Effector memory CD4-positive, alpha-beta T cell (primary cell): ENCODE measurements at places on chromosomes 3 and 15.

- H3K4me3 ChIP-seq = no peak overlapping the region
- no peaks in the 10 kb centered on the region for H3K4me1 ChIP-seq
- H3K27me3 ChIP-seq = no peaks in the 10 kb centered on the region
- H3K36me3 ChIP-seq = no peaks in the 10 kb centered on the region
- no peak overlapping the region for H3K27ac ChIP-seq
Observed at GRCh38 chr15:66600240-66600627, 34.4 kb upstream of the LCTL start.

DNA sequence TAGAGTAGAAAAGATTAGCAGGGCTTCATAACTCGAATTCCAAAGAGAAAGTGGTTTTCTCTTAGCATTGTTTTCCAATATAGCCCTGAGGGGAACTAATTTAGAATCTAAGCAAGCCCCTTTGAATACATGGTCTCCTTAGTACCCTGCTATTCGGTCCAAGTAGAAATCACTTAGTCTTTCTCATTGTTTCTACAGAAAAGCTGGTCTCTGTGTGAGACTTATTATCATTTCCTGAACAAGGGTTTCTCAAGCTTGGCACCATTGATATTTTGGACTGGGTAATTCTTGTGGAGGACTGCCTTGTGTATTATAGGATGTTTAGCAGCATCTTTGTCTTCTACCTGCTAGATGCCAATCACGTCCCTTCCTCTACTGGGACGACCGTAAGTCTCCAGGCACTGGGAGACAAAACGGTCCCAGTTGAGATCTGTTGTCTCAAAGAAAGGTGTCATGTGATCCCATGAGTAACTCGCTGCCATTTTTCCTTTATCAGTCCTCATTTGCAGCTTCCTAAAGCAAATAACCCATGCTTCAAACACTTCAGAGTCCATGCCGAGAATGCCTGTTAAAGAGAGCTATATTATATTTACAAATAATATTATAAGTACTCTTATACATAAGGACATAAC lies 230.7 kb upstream of the SLCO3A1 start:
- H3K4me1 ChIP-seq = no peaks in the 10 kb centered on the region
- H3K27me3 ChIP-seq = no peaks in the 10 kb centered on the region
- no peak overlapping the region for H3K4me3 ChIP-seq

DNA sequence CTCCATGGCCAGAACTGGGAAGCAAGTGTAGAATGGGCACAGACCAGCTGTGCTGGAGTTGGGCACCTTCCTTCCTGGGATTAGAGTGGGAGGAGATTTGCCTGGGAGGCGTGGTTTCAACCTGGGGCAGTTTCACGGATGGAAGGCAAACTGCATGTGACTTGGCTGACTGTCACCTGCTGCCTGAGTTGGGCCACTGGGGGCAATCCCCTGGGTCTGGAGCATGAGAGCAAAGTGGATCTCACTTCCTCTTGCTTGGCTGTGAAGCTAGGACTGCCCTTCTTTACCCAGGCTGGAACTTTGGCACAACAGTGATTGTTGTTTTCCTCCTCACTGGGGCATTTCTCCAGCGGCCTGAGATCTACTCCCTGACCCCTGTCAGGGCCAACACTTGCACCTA lies 1247.0 kb upstream of the EPHA6 start:
- DNase-seq = no peak
- H3K4me3 ChIP-seq = no peak overlapping the region
- no peaks in the 10 kb centered on the region for H3K27me3 ChIP-seq
- H3K27ac ChIP-seq = no peak overlapping the region

GRCh38 chr3:149393345-149394160 lies 16.1 kb upstream of the TM4SF1 start:
- no peak overlapping the region for H3K27ac ChIP-seq
- DNase-seq = no peak
- H3K36me3 ChIP-seq = no peaks in the 10 kb centered on the region
- H3K4me3 ChIP-seq = no peak overlapping the region
- no peaks in the 10 kb centered on the region for H3K27me3 ChIP-seq
- H3K4me1 ChIP-seq = no peaks in the 10 kb centered on the region

DNA sequence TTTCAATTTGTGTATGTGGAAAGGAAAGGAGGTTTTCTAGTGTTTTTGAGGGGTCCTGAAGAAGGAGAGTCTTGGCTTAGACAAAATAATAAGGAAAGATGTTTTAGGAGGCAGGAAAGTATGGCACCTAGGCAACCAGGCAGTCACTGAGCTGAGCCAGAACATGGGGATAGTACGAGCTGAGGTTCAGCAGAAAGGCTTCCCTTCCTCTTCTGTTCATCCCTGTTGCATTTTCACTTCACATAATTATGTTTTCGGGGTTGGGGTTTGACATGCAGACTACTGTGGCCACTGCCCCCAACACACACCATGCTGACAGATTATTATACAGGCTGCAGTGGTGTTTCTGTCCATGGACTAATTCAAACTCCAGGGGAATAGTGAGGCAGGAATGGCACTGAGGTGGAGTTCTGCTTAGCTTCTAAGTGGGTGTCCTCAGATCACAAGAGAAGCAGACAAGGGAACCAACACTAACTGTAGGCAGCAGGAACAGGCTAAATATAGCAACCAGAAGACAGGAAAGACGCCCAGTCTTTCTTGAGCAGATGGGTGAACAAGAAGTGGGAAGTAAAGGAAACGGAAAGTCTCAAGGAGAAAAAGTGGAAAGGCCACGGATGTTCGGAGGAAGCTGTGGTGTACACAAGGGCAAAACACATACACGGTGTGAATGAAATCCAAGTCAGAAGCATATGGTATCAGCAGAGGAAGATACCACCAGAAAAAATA lies 305.8 kb downstream of the PLCL2 start:
- DNase-seq = no peak
- H3K27ac ChIP-seq = no peak overlapping the region
- H3K4me1 ChIP-seq = no peaks in the 10 kb centered on the region
- H3K27me3 ChIP-seq = no peaks in the 10 kb centered on the region

DNA sequence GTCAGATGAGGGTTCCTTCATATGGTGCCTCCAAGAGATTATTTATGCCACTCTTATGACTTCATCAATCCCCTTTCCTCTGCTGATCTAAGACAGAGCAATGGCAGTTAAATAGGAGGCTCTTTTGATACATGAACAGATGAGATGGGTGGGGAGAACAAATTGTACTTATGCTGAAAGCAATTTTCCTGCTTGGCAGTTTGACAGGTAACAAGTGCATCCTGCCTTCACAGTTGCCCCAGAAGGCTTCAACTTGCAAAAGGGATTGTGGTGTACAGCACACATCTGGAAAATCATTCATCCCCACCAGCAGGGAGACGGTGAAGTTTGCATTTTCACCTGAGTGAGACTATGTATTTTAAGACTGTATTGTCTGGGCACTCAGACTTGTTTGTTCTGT lies 27.3 kb downstream of the ENTPD3 start:
- no peaks in the 10 kb centered on the region for H3K36me3 ChIP-seq
- no peak overlapping the region for H3K27ac ChIP-seq
- no peak for DNase-seq
- H3K4me3 ChIP-seq = no peak overlapping the region
- no peaks in the 10 kb centered on the region for H3K27me3 ChIP-seq

DNA sequence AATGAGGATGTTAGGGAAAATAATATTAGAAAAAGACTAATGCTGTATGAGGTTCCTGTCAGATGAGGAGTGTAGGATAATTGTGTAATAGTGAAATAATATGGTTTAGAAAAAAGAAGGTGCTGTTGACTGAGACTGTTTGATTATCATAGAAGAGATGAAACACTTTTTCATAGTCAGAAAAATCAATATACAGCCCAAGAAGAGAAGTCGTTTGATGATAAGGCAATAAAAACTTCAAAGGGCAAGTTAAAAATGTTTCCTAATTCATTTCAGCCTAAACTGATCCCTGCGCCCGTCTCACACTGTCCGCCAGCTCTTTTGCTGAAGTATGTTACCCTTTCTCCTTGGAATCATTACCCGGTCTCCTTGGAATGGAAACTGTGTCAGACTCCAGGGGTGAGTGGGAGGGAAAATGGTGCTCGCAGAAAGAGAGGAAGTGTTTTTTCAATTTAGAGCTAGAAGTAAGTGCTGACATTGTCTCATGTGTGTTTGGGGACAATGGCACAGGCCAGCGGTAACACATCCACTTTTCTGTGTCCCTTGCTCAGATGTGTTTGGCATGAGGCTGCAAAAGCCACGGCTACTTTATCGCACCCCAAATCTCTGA lies 23.6 kb downstream of the DUT start:
- DNase-seq = no peak
- no peaks in the 10 kb centered on the region for H3K36me3 ChIP-seq
- H3K27ac ChIP-seq = no peak overlapping the region
- H3K4me3 ChIP-seq = no peak overlapping the region
- H3K27me3 ChIP-seq = no peaks in the 10 kb centered on the region

DNA sequence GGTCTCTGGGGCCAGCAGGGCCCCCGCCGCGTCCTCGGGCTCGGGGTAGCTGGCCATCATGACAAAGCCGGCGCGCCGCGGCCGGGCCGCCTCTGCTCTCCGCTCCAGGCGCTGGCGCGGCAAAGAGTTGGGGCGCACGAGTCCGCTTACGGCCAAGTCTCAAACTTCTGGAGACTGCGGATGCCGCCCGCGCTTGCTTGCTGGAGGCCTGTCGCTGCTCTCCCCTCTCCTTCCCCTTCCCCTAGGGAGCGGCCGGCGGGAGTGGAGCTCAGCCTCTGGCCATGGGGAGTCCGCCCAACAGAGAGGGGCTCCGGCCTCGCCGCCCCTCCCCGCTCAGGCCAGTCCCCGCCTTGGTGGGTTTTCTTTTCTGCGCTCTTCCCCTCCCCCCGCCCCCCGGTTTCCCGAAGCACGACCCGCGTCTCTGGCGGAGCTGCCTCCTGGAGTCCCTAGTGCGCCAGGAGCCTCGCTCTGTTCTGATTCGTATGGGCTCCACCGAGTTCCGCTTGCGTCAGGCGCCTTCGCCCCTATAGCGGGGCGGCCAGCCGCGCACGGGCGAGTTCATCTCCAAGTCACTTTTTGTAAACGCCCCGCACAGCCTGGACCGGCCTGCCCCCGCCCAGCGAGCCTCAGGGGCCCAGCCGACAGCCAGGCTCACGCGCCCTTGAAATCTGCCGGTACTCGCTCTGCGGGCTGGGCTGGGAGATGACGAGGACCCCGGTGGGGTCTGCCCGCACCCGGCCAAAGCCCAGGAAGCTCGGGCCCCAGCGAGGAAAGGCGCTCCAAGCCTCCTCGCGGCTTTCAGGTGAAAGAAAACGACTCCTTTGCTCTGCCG lies at the start of the genes FOXL2 and FOXL2NB:
Gene FOXL2 (minus strand): TSS at position 475 of the 832 bp plus-strand sequence. CDS start 415 bp downstream, at position 60.
Gene FOXL2NB (plus strand): TSS at position 555 of the 832 bp plus-strand sequence. CDS start 148 bp downstream, at position 703.
- no peak for DNase-seq
- no peak within 1 kb of the TSS for H3K27ac ChIP-seq
- peaks cover 52% of the 10 kb centered on the region for H3K4me1 ChIP-seq
- peaks cover 71% of the 10 kb centered on the region for H3K27me3 ChIP-seq
- peak within 1 kb of the TSS; percentile 44 for H3K4me3 ChIP-seq

DNA sequence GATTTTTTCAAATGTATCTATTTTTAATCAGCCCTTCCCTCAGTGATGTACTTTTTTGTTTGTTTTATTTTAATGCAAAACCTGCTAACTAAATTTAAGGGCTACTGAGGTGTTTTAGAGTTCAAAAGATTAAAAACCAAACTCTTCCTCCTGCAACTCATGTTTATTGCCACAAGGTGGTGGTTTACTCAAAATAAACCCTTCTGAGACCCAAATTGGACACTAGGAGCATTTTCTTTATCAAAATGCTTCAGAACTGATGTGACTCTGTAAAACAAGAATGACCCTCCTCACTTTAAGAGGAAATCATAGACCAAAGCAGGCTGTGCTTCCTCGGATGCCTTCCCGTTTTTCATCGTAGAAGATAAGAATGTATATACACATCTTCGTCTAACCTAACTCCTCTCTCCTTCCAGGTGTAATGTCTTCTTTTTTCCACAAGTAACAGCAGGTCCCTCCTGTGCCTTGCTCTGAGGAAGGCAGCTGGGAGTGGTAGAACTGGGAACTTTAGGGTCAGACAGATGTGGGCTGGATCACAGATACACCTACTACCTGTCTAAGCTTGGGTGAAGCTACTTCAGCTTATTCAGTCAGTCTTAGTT lies 2.9 kb upstream of the NME9 start:
- no peak for DNase-seq
- H3K36me3 ChIP-seq = no peaks in the 10 kb centered on the region
- H3K4me3 ChIP-seq = no peak overlapping the region
- H3K27me3 ChIP-seq = no peaks in the 10 kb centered on the region

DNA sequence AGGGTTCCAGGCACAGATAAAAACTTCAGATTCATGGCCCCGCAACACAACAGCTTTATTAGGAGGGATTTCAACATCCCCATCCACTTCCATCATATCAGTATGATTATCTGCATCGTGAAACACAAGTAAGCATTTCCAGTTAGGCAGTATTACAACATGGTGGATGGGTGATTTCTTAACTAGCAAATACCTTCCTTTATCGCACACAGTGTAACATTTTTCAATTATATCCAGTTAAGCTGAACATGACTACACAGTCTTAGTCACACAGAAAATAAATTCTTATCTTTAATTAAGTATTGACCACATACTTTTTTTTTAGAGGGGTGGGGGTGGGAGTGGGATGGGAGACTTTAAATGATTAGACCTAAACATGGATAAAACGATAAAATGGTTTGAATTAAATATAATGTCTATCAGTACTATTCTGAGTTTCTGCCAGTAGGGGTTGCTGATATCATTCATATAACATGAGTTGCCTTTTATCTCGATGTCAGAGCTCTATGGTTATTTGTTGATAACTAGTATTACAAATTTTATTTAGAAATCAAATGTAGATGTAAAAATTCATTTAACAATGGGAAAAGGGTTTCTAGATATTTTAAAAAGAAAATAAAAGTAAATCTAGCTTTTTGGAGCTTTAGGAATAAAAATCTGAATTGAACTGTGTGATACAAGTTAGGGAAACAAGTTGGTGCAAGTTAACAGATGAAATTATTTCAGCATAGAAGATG lies 146.6 kb downstream of the TBL1XR1 start:
- H3K27me3 ChIP-seq = no peaks in the 10 kb centered on the region
- no peaks in the 10 kb centered on the region for H3K4me1 ChIP-seq
- H3K4me3 ChIP-seq = no peak overlapping the region
- DNase-seq = no peak
- peaks cover 27% of the 10 kb centered on the region for H3K36me3 ChIP-seq
- no peak overlapping the region for H3K27ac ChIP-seq

DNA sequence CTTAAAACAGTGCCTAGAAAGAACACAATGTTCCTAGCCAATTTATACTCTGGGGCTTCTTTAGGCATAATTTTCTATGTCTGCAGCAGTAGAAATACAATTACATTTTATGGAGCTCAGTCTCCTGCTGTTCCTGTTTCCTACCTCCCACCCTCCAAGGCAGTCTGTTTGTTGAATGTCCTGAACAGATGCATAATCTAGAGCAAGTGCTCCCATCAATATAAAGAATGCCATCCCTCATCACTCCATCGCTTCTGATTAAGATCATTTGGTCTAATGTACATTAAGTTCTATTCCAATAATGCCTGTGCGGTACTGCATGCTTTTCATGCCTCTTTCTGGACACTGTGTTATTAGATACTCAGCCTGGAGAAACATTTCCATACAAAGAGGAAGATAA lies 869.8 kb upstream of the CFAP20DC start:
- no peaks in the 10 kb centered on the region for H3K27me3 ChIP-seq
- H3K36me3 ChIP-seq = peaks cover 3% of the 10 kb centered on the region

DNA sequence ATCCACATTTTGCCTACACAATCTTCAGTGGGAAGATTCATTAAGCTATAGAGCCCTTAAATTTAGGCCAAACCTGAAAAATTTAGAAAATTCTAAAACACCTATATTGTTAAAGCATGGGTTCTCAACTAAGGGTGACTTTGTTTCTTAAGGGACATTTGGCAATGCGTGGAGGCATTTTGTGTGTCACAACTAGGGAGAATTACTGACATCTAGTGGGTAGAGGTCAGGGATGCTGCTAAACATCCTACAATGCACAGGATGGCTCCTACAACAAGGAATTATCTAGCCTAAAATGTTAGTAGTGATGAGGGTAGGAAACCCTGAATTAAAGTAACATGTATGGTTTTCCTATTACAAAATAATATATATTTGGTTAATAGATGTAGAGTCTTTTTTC lies 55.8 kb downstream of the TBC1D5 start:
- H3K27ac ChIP-seq = no peak overlapping the region
- H3K36me3 ChIP-seq = no peaks in the 10 kb centered on the region
- DNase-seq = no peak
- H3K4me1 ChIP-seq = no peaks in the 10 kb centered on the region
